ENCODE measurements at places on chromosomes 12 and 14.
A peak's percentile ranks its signal among the peaks of the same experiment; 100 is the strongest.

DNA sequence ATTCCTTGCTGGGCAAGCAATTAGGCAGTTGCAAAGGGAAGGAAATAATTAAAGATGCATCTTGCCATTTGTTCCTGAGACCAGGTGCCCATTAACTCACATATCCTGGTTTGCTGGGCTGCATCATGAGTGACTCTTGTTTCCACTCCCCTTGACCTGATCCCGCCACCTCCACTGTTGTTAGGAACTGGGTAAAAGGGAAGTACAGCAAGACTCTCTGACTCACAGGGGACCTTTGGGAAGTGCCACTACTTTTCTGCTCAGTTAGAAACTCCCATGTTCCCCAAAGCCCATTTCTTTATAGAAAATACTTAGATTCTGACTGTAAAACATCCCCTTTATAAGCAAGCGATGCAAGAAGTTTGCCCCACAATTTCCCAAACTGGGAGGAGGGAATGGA lies 186.0 kb upstream of the BCL2L14 start:
- peak; percentile 7 for DNase-seq

- DNase-seq = no peak
Measured at GRCh38 chr12:96335270-96335669, 65.0 kb downstream of the CDK17 start.

GRCh38 chr14:77593501-77593961 lies 22.9 kb downstream of the SPTLC2 start:
- DNase-seq = no peak

GRCh38 chr12:115294453-115295133 lies 610.6 kb upstream of the TBX3 start:
- DNase-seq = no peak

DNA sequence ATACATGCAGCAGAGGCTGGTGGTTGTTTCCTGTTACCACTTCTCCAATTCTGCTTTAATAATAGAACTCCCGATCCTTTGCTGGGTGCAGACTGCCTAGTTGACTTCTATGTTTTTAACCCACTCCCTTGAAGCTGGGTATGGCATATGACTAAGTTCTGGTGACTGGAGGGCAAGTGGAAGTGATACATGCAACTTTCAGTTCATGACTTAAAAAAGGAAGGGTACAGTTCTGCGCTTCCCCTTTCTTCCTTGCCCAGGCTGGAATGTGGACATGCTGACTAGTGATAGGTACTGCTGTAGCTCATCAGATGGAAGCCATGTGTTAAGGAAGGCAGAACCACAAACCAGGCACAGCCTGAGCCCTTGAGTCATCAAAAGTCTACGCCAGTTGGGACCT lies 2.4 kb upstream of the A2M start:
- DNase-seq = peak; percentile 69

DNA sequence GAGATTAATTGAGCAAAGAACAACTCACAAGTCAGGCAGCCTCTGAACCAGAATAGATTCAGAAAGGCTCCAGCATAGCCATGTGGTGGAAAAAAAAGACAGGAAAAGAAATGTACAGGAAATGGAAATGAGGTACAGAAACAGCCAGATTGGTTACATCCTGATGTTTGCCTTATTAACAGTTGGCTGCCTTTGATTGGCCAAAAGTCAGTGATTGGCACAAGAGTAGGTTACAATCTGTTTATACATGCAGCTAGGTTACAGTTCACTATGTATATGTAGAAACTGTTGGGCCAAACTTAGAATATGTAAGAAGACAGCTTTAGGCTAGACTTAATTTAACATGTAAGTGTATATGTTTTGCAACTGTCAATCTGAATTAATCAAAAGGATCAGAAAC lies 118.9 kb downstream of the UNC79 start:
- DNase-seq = no peak

DNA sequence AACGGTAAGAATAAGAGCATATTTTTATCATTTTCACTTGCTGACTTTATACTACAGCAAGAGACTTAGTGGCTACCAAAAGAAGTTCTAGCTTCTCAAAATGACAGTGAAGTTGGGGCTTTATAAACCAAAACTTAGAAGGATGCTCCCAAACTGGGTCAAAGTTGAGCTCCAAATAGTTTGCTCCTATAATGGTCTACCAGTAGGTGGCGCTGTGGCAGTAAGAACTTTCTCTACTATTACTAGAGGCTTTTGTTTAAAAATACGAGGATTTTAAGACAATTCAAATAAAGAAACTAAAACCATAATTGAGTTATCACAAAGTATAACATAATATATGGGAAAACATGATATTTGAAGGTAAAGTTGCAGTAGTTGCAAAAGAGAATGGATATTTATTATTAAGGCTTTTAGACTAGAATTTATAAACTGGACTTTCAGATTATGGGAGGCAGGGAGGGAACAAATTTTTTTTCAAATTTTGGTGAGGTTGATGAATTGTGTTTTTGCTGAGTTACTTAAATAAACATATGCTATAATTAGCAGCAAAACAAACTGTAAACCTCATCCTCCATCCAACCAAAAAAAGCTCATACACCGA lies 75.0 kb downstream of the TGFB3 start:
- peak; percentile 13 for DNase-seq

DNA sequence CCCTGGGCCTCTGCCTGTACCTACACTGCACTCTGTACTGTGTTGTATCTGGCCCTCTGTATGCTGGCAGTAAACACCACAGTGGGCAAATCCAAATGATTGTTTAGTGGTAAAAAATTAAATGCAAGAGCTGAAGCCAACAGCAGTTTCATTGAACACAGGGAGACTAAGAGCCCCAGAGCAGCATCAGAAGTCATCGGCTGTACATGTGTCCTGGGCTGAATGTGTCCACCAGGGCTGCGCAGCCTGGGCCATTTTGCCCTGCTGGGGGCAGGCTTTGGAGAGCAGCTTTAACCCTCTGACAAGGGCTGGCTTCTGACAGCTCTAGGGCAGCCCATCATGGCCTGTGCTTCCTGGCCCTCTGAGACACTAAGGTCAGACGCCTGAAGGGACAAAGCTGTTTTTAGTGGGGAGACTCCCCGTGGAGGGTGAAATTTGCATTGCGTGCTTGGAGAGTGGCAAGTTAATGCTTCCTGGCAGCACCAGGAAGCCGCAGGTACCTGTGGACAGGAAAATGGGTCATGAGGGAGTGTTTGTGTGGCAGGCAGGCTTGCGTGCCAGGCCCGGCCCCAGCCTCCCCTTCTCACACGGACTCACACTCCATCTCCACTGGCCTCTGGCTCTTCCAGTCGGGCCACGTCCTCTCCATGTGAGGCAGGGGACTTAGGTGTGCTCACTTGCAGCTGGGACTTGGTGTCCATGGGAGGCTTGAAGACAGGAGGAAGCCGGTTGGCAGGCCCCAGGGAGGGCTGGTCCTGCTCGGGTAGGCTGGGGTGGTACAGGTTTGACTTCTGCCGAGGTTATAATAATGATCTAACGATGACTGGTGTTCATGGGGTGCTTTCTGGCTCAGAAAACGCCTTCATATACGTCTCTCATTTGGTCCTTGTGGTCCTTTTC lies 150.1 kb downstream of the TSPAN9 start:
- DNase-seq = no peak

DNA sequence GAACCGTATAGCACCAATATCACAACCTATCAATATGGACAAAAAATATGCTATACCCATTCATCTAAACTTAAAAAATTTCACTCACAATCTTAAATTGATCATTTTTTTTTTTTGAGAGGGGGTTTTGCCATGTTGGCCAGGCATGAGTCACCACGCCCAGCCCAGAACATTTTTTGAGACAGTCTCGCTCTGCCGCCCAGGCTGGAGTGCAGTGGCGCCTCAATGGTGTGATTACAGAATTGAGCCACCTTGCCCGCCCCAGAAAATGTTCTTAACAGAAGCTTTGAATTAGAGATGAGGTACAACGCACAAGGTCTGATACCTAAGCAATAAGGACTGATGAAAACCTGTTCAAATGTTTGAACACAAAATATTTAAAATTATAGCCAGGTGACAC lies 15.8 kb upstream of the ATP5F1B start:
- DNase-seq = no peak

DNA sequence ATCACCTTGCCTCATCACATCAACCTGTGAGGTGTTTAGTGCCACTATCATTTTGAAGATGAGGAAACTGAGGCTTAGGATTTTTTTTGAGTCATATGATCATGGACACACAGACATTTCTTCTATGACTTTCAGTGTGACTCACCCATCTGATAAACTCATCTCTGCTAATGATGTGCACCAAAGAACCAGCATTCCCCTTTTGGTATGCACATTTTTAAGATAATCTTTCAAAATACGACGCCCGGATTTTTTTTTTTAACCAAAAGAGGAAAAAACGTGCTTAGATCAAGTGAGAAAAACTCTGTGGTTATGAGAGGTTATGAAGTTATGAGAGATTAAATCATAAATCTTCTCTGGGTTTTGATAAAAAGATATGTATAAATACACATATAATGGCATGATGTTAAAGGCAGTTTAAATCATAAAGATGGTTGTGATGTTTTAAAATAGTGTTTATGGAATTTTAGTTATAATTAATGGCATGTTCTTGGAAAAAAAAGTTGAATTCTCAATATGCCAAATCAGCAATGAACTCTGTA lies 948.1 kb downstream of the TMTC2 start:
- no peak for DNase-seq

GRCh38 chr12:123171967-123172366 lies 21.1 kb upstream of the PITPNM2 start:
- no peak for DNase-seq

Measured in stimulated activated naive B cell treated with anti-CD40 and anti-IgM and Interleukin-4, amounts not matched to agents 10 μg/mL and 1 μg/mL and 100 μg/mL, for 72 hours (primary cell).